ENCODE measurements at places on chromosomes 1 and 21. TPM values are rescaled to one million over a fixed set of nuclear protein-coding genes. Genes with fewer than 3 reads are reported as not detected.

Gene FCER1G
- total RNA-seq, result 1.5 TPM

Gene KRTAP15-1
- not detected for total RNA-seq

Gene DNM3
- not detected for total RNA-seq

DNA sequence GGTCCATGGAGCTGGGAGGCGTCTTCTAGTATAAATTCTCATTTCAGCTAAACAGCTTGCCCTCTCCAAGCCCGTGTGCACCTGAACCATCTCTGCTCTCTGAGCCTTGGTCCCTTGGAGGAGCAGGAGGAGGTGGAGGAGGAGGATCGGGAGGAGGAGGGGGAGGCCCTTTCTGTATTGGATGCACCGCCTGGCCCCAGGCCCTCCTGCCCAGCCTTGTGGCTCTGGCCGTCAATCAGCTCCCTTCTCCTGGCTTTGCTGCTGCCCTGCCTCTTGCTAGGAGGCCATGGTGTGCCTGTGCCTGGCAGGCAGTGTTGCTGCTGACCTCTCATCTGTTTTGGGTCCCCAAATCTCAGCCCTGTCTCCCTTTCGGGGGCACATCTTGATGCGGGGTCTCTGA is 9.0 kb downstream of the COL18A1 start:
- no peaks in the 10 kb centered on the region for H3K36me3 ChIP-seq
- H3K27me3 ChIP-seq, result no peaks in the 10 kb centered on the region
- no peak for DNase-seq
- H3K27ac ChIP-seq, result no peak overlapping the region
- peaks cover 25% of the 10 kb centered on the region for H3K4me1 ChIP-seq
- no peak overlapping the region for H3K4me3 ChIP-seq

DNA sequence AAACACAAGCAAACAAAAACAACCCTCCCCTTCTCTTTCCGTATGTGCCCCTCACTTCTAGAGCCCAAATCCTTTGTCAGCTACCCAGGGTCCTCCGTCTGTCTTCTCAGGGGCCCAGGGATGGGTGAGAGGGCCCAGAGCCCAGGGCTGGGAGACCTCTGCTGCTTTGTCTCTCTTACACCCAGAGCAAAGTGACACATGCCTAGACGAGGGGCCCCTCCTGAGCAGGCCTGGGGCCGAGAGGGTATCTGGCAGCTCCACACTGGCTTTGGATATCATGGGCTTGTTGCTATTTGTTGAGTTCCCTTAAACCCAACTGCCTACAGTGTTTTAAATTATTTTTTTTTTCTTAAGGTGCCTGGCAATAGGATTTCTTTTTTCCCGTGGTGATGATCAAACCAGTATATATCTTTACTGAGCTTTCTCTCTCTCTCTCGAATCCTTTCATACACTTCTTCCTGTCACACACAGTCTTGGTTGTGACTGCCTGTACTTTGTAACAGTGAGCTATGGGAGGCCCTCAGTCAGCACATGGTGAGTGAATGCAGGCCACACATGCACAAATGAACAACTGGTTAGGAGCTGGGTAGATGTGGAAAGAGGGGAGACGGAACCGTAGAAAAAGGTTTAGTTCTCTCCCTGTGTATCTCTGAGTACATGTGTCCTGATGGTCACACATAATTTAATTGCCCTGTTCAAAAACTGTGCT is 14.5 kb downstream of the RASSF5 start:
- H3K4me3 ChIP-seq, result no peak overlapping the region
- no peak for DNase-seq
- no peaks in the 10 kb centered on the region for H3K27me3 ChIP-seq
- H3K36me3 ChIP-seq, result no peaks in the 10 kb centered on the region
- H3K4me1 ChIP-seq, result peaks cover 18% of the 10 kb centered on the region
- H3K27ac ChIP-seq, result no peak overlapping the region

DNA sequence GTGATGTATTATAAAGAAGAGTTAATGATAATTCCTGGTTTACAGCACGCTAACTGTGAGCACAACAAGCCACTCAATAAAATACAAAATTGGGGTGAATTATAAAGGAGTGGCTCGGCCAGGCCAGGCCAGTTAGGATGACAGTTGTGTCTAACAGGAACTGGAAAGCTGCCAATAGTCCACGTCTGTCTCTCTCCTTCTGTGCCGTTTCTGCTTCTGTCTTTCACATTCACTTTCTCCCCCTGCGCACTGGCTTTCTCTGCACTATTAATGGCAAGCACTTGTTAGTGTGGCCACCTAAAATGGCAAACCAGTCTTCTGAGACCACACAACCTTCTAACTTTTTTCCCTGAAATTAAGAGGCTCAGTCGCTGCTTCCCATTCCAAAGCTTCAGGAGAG is 394.3 kb downstream of the NTNG1 start:
- H3K27ac ChIP-seq, result no peak overlapping the region
- DNase-seq, result no peak
- no peaks in the 10 kb centered on the region for H3K4me1 ChIP-seq
- H3K4me3 ChIP-seq, result no peak overlapping the region
- no peaks in the 10 kb centered on the region for H3K27me3 ChIP-seq

GRCh38 chr1:204648576-204648975 is 37.0 kb downstream of the LRRN2 start:
- 0 out of 2 replicates have a peak, but pooled peaks cover 3% of the 10 kb centered on the region for H3K4me1 ChIP-seq
- 0 out of 2 replicates have a peak, but pooled peaks cover 1% of the 10 kb centered on the region for H3K27me3 ChIP-seq
- DNase-seq, result no peak
- H3K4me3 ChIP-seq, result no peak overlapping the region
- H3K36me3 ChIP-seq, result no peaks in the 10 kb centered on the region

GRCh38 chr1:220811695-220812094 is 25.0 kb downstream of the MTARC1 start:
- H3K27me3 ChIP-seq, result no peaks in the 10 kb centered on the region
- no peaks in the 10 kb centered on the region for H3K4me1 ChIP-seq
- H3K4me3 ChIP-seq, result no peak overlapping the region
- H3K27ac ChIP-seq, result no peak overlapping the region
- H3K36me3 ChIP-seq, result peaks cover 3% of the 10 kb centered on the region
- no peak for DNase-seq

DNA sequence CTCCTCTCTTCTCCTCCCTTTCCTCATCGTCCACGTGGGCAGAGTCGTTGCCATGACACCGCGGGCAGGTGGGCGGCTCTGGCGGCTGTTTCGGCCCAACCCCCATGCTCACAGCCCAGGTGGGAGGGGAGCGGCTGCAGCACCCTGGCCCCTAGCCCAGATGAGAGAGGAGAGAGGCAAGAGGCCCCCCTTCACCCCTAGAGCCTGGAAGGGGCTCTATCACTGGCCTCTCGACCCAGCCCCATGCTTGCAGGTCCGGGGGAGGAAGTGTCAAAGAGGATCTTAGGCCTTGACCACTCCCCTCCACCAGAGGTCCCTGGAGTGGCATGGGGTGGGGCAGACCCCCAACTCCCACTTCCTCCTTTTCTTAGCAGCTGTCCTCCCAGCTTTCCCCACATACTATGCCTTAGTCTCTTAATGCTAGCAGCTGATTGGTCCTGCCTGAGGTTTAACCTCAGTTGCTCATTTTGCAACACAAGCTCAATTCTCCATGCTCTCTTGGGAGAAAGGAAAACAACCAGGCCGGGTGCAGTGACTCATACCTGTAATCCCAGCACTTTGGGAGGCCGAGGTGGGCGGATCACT is 10.4 kb downstream of the DLGAP3 start:
- H3K4me3 ChIP-seq, result no peak overlapping the region
- H3K27me3 ChIP-seq, result no peaks in the 10 kb centered on the region
- H3K4me1 ChIP-seq, result no peaks in the 10 kb centered on the region
- DNase-seq, result no peak
- H3K36me3 ChIP-seq, result no peaks in the 10 kb centered on the region
- no peak overlapping the region for H3K27ac ChIP-seq

GRCh38 chr1:198174297-198174696 is 17.5 kb downstream of the NEK7 start:
- H3K4me1 ChIP-seq, result no peaks in the 10 kb centered on the region
- H3K4me3 ChIP-seq, result no peak overlapping the region
- no peaks in the 10 kb centered on the region for H3K36me3 ChIP-seq
- DNase-seq, result no peak

DNA sequence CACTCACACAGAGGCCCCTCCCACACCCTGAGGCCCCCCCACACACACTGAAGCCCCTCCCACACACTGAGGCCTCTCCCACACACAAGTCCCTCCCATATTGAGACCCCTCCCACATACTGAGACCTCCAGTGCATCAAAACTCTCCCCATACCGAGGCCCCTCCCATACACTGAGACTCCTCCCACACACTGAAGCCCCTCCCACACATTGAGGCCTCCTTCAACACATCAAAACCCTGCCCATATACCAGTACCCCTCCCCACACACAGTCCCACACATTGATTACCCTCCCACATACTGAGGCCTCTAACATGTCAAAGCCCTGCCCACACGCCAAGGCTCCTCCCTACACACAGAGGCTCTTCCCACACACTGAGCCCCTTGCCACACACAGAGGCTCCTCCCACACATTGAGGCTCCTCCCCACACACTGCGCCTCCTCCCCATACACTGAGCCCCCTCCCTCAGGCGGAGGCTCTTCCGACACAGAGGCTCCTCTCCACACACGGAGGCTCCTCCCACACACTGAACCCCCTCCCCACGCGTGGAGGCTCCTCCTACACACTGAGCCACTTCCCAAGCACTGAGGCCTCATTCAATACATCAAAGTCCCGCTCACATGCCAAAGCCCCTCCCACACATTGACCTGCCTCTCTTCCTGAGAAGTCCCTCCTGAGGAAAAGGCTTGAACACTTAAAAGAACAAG is 392.3 kb downstream of the CAMTA1 start:
- H3K4me3 ChIP-seq, result no peak overlapping the region
- H3K4me1 ChIP-seq, result no peaks in the 10 kb centered on the region
- H3K27ac ChIP-seq, result no peak overlapping the region
- DNase-seq, result no peak
- no peaks in the 10 kb centered on the region for H3K36me3 ChIP-seq
- no peaks in the 10 kb centered on the region for H3K27me3 ChIP-seq

- no peaks in the 10 kb centered on the region for H3K36me3 ChIP-seq
- no peak overlapping the region for H3K27ac ChIP-seq
- no peaks in the 10 kb centered on the region for H3K4me1 ChIP-seq
- H3K4me3 ChIP-seq, result no peak overlapping the region
These were observed 53.6 kb upstream of the RUNX1 start for GRCh38 chr21:35102488-35103371.

- H3K4me1 ChIP-seq, result no peaks in the 10 kb centered on the region
- H3K27ac ChIP-seq, result no peak overlapping the region
- no peaks in the 10 kb centered on the region for H3K36me3 ChIP-seq
- H3K27me3 ChIP-seq, result no peaks in the 10 kb centered on the region
- no peak overlapping the region for H3K4me3 ChIP-seq
These were observed 2.7 kb upstream of the PTPN22 start for GRCh38 chr1:113874012-113874879.
